ENCODE measurements at places on chromosomes 5 and 9.
A peak's percentile ranks its signal among the peaks of the same experiment; 100 is the strongest.

- H3K27me3 ChIP-seq: peaks cover 5% of the 10 kb centered on the region
- H3K4me1 ChIP-seq: no peaks in the 10 kb centered on the region
- H3K36me3 ChIP-seq: no peaks in the 10 kb centered on the region
- no peak overlapping the region for H3K27ac ChIP-seq
These were observed 25.2 kb downstream of the NEURL1B start for GRCh38 chr5:172666251-172666650.

DNA sequence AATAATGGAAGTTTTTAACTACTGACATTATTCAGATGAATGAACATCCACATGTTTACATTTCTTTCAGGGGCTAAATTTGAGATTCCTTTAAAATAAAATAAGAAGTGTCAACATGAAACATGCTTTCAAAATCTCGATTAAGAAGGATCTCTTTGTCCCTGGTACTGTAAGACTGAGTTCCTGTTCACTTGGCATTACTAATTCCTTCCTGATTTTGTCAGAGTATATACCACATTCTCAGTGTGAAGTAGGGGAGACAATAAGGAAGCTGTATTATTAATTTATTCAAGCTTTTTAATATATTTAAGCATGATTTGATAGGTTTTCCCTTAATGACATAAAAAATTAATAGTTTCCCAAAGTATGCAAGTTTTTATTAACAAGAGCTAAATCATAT is 81.5 kb upstream of the GRHPR start:
- no peaks in the 10 kb centered on the region for H3K27me3 ChIP-seq
- H3K4me3 ChIP-seq: no peak overlapping the region
- H3K27ac ChIP-seq: no peak overlapping the region
- DNase-seq: no peak
- peaks cover 4% of the 10 kb centered on the region for H3K36me3 ChIP-seq

DNA sequence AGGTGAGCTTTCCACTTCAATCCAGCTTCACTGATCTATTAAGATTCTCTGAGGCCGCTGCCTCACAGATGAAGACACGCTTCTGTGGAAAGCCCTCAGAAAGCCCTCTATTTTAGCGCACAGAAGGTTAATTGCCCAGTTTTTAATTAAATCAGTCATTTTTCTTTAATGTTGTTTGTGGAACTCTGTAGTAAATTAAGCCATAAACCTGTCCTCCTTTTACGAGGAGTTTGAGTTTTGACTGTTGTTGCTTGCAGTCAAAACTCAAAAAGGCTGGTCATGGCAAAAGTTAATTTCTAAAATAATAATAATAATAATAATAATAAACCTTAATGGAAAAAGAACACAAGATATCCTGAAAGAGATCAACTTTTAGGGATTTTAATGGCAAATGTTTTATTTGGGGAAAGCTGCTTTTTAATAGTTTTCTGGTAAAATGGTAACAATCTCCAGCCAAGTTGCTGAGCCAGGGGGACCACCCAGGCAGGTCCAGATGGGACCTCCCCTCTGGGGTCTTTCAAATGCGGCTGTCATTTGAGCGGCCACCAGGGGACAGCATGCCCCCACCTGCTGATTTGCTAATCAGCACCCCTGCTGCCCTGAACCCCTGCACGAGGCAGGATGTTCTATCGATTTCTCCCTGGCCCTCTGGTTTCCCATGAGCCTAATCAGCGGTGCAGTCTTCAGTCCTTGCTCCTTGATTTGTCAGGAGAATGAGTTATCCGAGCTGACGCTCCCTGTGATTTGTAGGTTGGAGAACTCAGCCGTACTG is 247.2 kb downstream of the FSTL4 start:
- no peak overlapping the region for H3K27ac ChIP-seq
- H3K27me3 ChIP-seq: peaks cover 18% of the 10 kb centered on the region
- H3K36me3 ChIP-seq: no peaks in the 10 kb centered on the region
- H3K4me3 ChIP-seq: no peak overlapping the region
- H3K4me1 ChIP-seq: no peaks in the 10 kb centered on the region

- no peak for DNase-seq
- no peak overlapping the region for H3K27ac ChIP-seq
- no peak overlapping the region for H3K4me3 ChIP-seq
- no peaks in the 10 kb centered on the region for H3K36me3 ChIP-seq
- no peaks in the 10 kb centered on the region for H3K27me3 ChIP-seq
- H3K4me1 ChIP-seq: no peaks in the 10 kb centered on the region
These were observed 124.2 kb upstream of the GAS1 start for GRCh38 chr9:87071473-87071872.

GRCh38 chr9:26357803-26358344 is 534.7 kb downstream of the CAAP1 start:
- no peak overlapping the region for H3K4me3 ChIP-seq
- no peaks in the 10 kb centered on the region for H3K36me3 ChIP-seq
- H3K27ac ChIP-seq: no peak overlapping the region
- DNase-seq: no peak
- no peaks in the 10 kb centered on the region for H3K4me1 ChIP-seq
- H3K27me3 ChIP-seq: no peaks in the 10 kb centered on the region

GRCh38 chr9:88531920-88532698 is 2.9 kb upstream of the NXNL2 start:
- H3K36me3 ChIP-seq: no peaks in the 10 kb centered on the region
- no peak overlapping the region for H3K27ac ChIP-seq
- no peak overlapping the region for H3K4me3 ChIP-seq
- DNase-seq: peak; percentile 8
- H3K4me1 ChIP-seq: peaks cover 18% of the 10 kb centered on the region

GRCh38 chr5:61020415-61020814 is 75.4 kb downstream of the NDUFAF2 start:
- no peaks in the 10 kb centered on the region for H3K36me3 ChIP-seq
- H3K4me3 ChIP-seq: no peak overlapping the region
- DNase-seq: no peak
- H3K27me3 ChIP-seq: no peaks in the 10 kb centered on the region
- H3K4me1 ChIP-seq: no peaks in the 10 kb centered on the region
- H3K27ac ChIP-seq: no peak overlapping the region

GRCh38 chr9:76269789-76270188 is 124.4 kb downstream of the RFK start:
- H3K36me3 ChIP-seq: no peaks in the 10 kb centered on the region
- no peak overlapping the region for H3K4me3 ChIP-seq
- no peaks in the 10 kb centered on the region for H3K4me1 ChIP-seq
- H3K27ac ChIP-seq: no peak overlapping the region

DNA sequence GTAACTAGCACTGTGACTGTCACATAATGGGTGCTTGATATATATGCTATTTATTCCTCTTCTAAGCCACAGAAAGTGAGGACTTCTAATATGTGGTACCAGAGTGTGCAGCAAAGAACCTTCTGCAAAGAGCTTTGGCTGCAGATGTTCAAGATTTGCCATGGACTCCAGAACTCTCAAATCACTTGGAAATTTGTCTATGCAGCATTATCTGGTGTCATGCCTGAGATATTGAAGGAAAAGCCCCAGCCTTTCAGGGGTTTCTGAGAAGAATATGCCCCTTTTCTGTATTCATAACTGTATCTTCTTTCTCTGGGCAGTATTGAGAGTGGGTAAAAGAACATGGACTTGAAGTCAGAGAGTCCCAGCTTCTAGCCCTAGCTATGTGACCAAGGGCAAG is 4.8 kb upstream of the G3BP1 start:
- peaks cover 5% of the 10 kb centered on the region for H3K4me1 ChIP-seq
- no peaks in the 10 kb centered on the region for H3K36me3 ChIP-seq
- no peak overlapping the region for H3K4me3 ChIP-seq
- H3K27ac ChIP-seq: no peak overlapping the region

GRCh38 chr9:35748858-35749514 is at the start of the genes GBA2 and RGP1:
Gene GBA2, minus strand, starts transcription at chr9:35749228. Its CDS starts 524 bp downstream, at chr9:35748704.
Gene RGP1, plus strand, starts transcription at chr9:35749287. Its CDS starts 469 bp downstream, at chr9:35749756.
- DNase-seq: peak; percentile 56
- peaks cover 43% of the 10 kb centered on the region for H3K4me1 ChIP-seq
- no peaks in the 10 kb centered on the region for H3K27me3 ChIP-seq
- peaks cover 5% of the 10 kb centered on the region for H3K36me3 ChIP-seq

GRCh38 chr9:1658661-1659362 is 356.3 kb upstream of the SMARCA2 start:
- H3K27me3 ChIP-seq: no peaks in the 10 kb centered on the region
- no peak for DNase-seq
- no peak overlapping the region for H3K27ac ChIP-seq
- no peaks in the 10 kb centered on the region for H3K4me1 ChIP-seq
- H3K36me3 ChIP-seq: no peaks in the 10 kb centered on the region

GRCh38 chr5:95262933-95263660 is 21.8 kb downstream of the MCTP1 start:
- H3K4me3 ChIP-seq: no peak overlapping the region
- no peak for DNase-seq
- H3K27me3 ChIP-seq: no peaks in the 10 kb centered on the region
- no peaks in the 10 kb centered on the region for H3K4me1 ChIP-seq
- H3K36me3 ChIP-seq: no peaks in the 10 kb centered on the region

DNA sequence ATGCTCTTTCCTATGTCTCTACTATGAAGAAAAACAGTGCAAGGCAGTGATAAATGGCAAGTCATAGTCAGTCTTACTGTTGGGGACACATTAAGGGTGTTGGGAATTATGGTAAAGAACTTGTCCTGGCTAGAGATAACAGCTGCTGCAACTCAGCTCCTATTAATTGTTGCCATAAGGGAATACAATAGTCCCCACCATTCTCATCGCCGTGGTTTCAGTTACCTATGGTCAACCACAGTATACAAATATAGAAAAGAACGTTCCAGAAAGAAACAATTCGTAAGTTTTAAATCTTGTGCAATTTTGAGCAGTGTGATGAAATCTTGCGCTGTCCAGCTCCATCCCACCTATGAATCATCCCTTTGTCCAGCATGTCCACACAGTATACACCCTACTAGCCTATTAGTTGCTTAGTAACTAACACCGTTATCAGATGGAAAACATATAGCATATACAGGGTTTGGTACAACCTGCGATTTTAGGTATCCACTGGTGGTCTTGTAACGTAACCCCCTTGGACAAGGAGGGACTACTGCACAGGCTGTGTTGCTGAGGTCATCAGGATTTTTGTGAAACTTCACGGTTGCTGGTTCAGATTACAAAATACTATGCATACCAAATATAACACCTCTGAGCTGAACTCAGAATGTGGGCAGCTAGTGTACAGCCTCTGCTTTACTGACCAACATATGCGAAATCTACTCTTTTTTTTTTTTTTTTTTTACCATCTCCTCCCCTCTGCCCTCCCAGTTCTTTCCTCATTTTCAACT is 53.5 kb downstream of the ZFR start:
- H3K4me1 ChIP-seq: no peaks in the 10 kb centered on the region
- no peaks in the 10 kb centered on the region for H3K27me3 ChIP-seq
- peaks cover 83% of the 10 kb centered on the region for H3K36me3 ChIP-seq
- H3K27ac ChIP-seq: no peak overlapping the region
- H3K4me3 ChIP-seq: no peak overlapping the region
- DNase-seq: no peak

GRCh38 chr5:42636425-42636824 is 120.2 kb upstream of the CCDC152 start:
- no peaks in the 10 kb centered on the region for H3K4me1 ChIP-seq
- H3K27ac ChIP-seq: no peak overlapping the region
- no peak for DNase-seq
- H3K36me3 ChIP-seq: no peaks in the 10 kb centered on the region
- no peak overlapping the region for H3K4me3 ChIP-seq

Data from T-cell (primary cell).